Activated T-helper 2 cell treated with anti-CD3 and anti-CD28 coated beads, Interferon-gamma antibody, Interleukin-2, Interleukin-4, amounts not matched to agents 10 μg/mL and 5 μg/mL and 100 μg/mL, durations not matched to agents 14 hours and 24 hours and 36 hours (primary cell): ENCODE measurements at places on chromosomes 1 and 21. TPM values are rescaled to one million over a fixed set of nuclear protein-coding genes. Genes with fewer than 3 reads are reported as not detected.

DNA sequence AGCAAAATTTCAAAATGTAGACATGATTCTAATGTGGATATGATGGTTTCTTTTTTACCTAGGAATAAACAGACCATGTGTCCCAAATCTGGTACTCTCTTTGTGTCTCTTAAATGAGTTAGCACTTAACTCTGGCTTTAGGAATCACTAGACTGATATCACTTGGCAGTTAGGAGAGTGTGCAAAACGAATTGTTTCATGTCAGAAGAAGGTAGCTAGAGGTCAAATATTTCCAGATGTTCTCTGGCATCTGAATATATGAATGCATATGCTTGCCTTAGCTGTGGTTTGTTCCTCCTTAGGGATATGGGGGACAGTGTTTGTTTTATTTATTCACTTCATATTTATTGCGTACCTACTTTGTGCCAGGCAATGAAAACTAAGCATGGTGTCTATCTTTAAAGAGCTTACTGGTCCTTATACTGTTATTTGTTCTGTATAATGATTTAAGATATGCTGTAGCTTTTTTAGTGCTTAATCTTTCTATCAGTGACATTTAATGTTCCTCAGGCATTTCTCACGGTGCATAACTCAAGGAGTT lies 65.2 kb downstream of the LRRC8C start:
- H3K27ac ChIP-seq: peak overlapping the region; percentile 61
- no peak for DNase-seq
- peaks cover 90% of the 10 kb centered on the region for H3K36me3 ChIP-seq
- no peak overlapping the region for H3K4me3 ChIP-seq
- H3K4me1 ChIP-seq: peaks cover 84% of the 10 kb centered on the region
- H3K27me3 ChIP-seq: no peaks in the 10 kb centered on the region

- H3K4me1 ChIP-seq: peaks cover 26% of the 10 kb centered on the region
- no peaks in the 10 kb centered on the region for H3K36me3 ChIP-seq
- H3K27me3 ChIP-seq: no peaks in the 10 kb centered on the region
- no peak for DNase-seq
- no peak overlapping the region for H3K4me3 ChIP-seq
Observed at GRCh38 chr1:116942344-116942743, 32.6 kb downstream of the PTGFRN start.

Gene CELA2B
- not detected in 2 replicates for total RNA-seq

- H3K4me3 ChIP-seq: no peak overlapping the region
- H3K27me3 ChIP-seq: peaks cover 2% of the 10 kb centered on the region
- H3K36me3 ChIP-seq: no peaks in the 10 kb centered on the region
- H3K27ac ChIP-seq: no peak overlapping the region
- H3K4me1 ChIP-seq: no peaks in the 10 kb centered on the region
Observed at GRCh38 chr1:22412932-22413727, 38.5 kb upstream of the ZBTB40 start.
